ENCODE measurements at places on chromosomes 4 and X. TPM values are rescaled to one million over a fixed set of nuclear protein-coding genes. Genes with fewer than 3 reads are reported as not detected.

Gene LUZP4
- total RNA-seq = not detected

Gene ASB12
- 0.15 TPM for total RNA-seq

Gene GNPDA2
- 19.7 TPM for total RNA-seq

Gene DCHS2
- not detected for total RNA-seq

Gene FAM9C
- not detected for total RNA-seq

Gene CT83
- not detected for total RNA-seq
